CD8-positive, alpha-beta memory T cell (primary cell): ENCODE measurements at places on chromosomes 12 and 14. TPM values are rescaled to one million over a fixed set of nuclear protein-coding genes. Genes with fewer than 3 reads are reported as not detected.

DNA sequence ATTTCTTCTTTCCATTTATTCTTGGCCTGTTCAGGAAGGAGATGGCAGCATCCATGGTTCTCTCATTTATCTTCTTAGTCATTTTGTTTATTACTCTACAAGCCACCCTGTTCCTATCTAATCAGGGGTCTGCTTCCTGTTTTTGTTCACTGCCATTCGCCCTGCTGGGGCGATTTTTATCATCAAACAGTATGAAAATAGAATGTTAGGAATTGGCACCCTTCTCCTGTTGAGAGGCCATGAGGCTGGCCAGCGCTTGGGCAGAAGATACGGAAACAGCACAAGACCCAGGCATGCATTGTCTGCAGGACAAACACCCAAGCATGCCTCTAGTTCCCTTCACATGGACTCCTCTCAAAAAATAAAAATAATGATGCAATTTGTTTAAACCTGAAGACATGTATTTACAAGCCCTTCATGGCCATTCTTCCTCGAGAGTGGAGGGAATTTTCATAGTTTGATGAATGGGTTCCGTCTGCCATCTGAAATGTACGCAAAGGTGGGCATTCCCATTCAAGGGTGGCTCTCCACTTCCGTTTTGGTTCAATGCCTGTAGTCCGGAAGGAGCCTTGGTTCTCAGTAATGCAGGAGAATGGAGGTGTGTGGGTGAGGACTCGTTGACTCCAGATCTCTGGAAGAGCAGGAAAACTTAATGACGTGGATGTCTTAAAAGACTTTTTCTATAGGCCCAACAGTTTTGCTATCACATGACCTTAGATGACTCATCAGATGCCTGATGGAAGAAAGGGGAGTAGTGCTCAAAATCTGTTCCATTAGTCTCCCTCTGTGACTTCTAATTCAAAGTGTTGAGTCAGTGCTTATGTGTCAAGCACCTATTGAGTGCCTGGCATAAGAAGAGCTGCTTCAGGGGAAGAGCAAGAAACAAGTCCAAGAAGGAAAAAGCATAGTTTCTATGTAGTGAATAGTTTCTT lies 252.4 kb upstream of the TBX3 start:
- no peak overlapping the region for H3K4me3 ChIP-seq
- no peak for DNase-seq
- no peaks in the 10 kb centered on the region for H3K27me3 ChIP-seq
- no peaks in the 10 kb centered on the region for H3K4me1 ChIP-seq

- no peaks in the 10 kb centered on the region for H3K36me3 ChIP-seq
- H3K27me3 ChIP-seq = no peaks in the 10 kb centered on the region
- DNase-seq = peak; percentile 15
Measured at GRCh38 chr14:35332517-35333263, 40.5 kb downstream of the PSMA6 start.

GRCh38 chr12:3470296-3470695 lies 20.7 kb upstream of the PRMT8 start:
- no peaks in the 10 kb centered on the region for H3K4me1 ChIP-seq
- no peak overlapping the region for H3K4me3 ChIP-seq
- H3K36me3 ChIP-seq = no peaks in the 10 kb centered on the region
- no peak for DNase-seq
- no peaks in the 10 kb centered on the region for H3K27me3 ChIP-seq

GRCh38 chr12:27999521-27999920 lies 27.0 kb upstream of the PTHLH start:
- H3K27me3 ChIP-seq = no peaks in the 10 kb centered on the region
- no peak overlapping the region for H3K27ac ChIP-seq
- no peak for DNase-seq
- H3K4me1 ChIP-seq = no peaks in the 10 kb centered on the region

DNA sequence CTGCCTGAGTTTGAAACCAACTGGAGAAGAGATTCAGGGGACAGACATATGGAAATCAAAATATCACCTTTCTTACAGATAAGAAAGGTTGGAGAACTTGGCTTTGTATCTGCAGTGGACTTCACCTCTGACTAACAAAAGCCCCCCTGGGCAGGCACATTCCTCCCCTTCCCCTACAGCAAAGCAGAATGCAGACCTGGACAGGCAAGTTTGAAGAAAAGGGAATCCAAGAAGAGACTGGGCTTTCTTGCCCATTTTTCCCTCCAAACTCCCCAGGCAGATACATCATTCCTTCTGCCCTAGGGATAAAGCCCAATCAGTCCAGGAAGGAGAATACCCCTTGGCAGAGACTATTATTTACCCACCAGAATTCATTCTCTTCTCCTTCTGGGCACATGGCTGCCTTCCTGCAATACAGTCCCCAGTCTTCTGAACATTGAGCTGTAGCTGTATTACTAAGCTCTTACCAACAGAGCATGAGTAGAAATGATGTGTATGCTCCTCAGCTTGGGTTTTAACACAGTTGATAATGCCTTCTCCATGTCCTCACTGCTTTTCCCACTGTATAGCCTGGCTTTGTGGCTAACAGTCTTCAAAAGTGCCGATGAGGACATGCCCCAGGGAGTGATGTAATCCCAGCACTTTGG lies 17.4 kb upstream of the NAP1L1 start:
- no peak overlapping the region for H3K4me3 ChIP-seq
- no peaks in the 10 kb centered on the region for H3K36me3 ChIP-seq
- no peaks in the 10 kb centered on the region for H3K4me1 ChIP-seq
- no peaks in the 10 kb centered on the region for H3K27me3 ChIP-seq
- DNase-seq = no peak

DNA sequence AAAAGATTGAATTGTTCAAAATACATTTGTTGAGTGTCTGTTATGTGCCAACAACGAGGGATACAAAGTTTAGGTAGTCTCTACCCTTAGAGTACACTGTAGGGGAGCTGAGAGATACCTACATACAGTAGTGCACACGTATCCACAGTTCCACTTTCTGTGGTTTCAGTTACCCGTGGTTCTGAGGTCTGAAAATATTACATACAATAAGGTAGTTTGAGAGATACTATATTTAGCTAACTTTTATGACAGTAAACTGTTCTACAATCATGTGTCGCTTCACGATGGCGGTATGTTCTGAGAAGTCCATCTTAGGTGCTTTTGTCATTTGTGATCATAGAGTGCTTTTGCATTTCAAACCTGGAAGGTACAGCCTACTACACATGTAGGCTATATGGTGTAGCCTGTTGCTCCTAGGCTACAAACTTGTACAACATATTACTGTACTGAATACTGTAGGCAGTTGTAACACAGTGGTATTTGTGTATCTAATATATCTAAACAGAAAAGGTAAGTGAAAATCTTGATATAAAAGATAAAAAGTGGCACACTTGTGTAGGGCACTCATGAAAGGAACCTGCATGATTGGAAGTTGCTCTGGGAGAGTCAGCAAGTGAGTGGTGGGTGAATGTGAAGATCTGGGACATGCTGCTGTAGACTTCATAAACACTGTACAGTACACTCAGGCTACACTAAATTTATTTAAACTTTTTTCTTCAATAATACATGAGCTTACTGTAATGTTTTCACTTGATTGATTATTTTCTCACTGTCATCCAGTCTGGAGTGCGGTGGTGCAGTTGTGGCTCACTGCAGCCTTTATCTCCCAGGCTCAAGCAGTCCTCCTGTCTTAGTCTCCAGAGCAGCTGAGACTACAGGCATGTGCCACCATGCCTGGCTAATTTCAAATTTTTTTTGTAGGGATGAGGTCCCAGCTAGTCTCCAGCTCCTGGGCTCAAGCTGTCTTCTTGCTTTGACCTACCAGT lies 4.0 kb downstream of the CPSF6 start:
- no peaks in the 10 kb centered on the region for H3K27me3 ChIP-seq
- H3K4me3 ChIP-seq = peak overlapping the region; percentile 9
- peaks cover 70% of the 10 kb centered on the region for H3K4me1 ChIP-seq
- DNase-seq = no peak

- no peak overlapping the region for H3K27ac ChIP-seq
- H3K27me3 ChIP-seq = no peaks in the 10 kb centered on the region
- DNase-seq = no peak
- H3K4me3 ChIP-seq = no peak overlapping the region
Measured at GRCh38 chr12:122867691-122868461, 28.0 kb downstream of the VPS37B start.

DNA sequence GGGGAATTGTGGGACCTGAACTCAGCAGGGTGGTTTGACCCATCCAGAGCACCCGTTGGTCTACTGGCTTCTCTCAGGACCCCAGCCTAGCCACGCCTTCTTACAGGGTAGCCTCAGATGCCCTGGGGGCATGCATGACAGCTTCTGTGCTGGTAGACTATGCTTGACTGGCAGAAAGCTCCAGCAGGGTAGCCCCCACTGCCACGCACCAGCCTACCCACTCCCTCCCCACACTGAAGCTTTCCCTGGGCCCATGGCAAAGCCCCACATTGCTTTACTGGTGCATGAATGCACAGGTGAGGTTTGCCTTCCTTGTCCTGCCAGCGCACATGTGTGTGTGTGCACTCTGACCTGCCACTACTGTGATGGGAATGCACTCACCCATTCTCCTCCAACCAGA lies 772.2 kb downstream of the LRFN5 start:
- H3K4me1 ChIP-seq = no peaks in the 10 kb centered on the region
- no peaks in the 10 kb centered on the region for H3K36me3 ChIP-seq
- H3K27ac ChIP-seq = no peak overlapping the region
- H3K4me3 ChIP-seq = no peak overlapping the region
- DNase-seq = no peak

DNA sequence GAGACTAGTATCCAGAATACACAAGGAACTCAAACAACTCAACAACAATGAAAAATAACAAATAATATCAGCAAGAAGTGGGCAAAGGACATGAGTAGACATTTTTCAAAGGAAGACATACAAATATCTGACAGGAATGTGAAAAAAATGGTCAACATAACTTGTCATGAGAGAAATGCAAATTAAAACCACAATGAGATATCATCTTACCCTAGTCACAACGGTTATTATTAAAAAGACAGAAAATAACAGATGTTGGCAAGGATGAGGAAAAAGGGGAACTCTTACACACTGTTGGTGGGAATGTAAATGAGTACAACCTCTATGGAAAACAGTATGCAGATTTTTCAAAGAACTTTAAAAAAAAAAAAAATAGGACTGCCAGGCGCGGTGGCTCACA lies 20.4 kb downstream of the VWF start:
- H3K27ac ChIP-seq = no peak overlapping the region
- H3K36me3 ChIP-seq = no peaks in the 10 kb centered on the region
- no peak overlapping the region for H3K4me3 ChIP-seq
- H3K4me1 ChIP-seq = no peaks in the 10 kb centered on the region
- H3K27me3 ChIP-seq = no peaks in the 10 kb centered on the region

- peak overlapping the region; percentile 76 for H3K27ac ChIP-seq
- H3K27me3 ChIP-seq = no peaks in the 10 kb centered on the region
- no peak for DNase-seq
- peak overlapping the region; percentile 78 for H3K4me3 ChIP-seq
- H3K4me1 ChIP-seq = peaks cover 55% of the 10 kb centered on the region
Measured at GRCh38 chr14:22887260-22887989, 4.4 kb downstream of the REM2 start.

DNA sequence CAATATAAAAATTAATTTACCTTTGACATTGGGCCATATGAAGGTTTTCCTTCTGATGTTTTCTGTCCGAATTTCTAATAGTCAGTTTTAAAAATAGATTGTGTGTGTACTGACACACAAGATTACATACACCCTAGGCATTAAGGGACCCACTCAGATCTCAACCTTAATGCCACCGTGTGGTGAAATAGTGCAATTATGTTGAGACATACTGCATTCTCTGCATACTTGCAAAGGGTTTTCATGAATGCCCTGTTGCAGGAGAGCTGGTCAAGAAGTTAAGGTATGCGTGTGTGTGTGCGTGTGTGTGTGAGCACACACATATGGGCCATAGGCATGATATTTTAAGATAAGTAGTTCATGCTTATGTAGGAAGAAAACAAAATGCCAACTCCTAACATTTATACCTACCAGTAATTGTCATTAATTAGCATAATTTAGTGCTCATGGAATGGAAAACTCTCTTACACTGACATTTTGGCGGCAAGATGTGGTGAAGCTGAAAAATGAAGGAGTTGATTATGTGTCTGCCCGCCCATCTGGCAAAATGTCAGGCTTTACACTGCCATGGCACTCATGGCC lies 58.8 kb downstream of the PIK3C2G start:
- no peaks in the 10 kb centered on the region for H3K4me1 ChIP-seq
- no peaks in the 10 kb centered on the region for H3K27me3 ChIP-seq
- H3K36me3 ChIP-seq = no peaks in the 10 kb centered on the region
- H3K4me3 ChIP-seq = no peak overlapping the region
- H3K27ac ChIP-seq = no peak overlapping the region

- H3K4me3 ChIP-seq = no peak overlapping the region
- H3K27me3 ChIP-seq = no peaks in the 10 kb centered on the region
- no peaks in the 10 kb centered on the region for H3K36me3 ChIP-seq
- DNase-seq = no peak
Measured at GRCh38 chr14:59354666-59355065, 110.5 kb downstream of the GPR135 start.

GRCh38 chr14:45253754-45254310 lies 830 bp upstream of the MIS18BP1 start:
- no peak for DNase-seq
- peak overlapping the region; percentile 61 for H3K4me3 ChIP-seq
- H3K27me3 ChIP-seq = no peaks in the 10 kb centered on the region

Gene REC8
- 24.5 TPM for total RNA-seq

Gene BBOF1
- 1.9 TPM for total RNA-seq

Gene A2ML1
- not detected for total RNA-seq

Gene CEP170B
- total RNA-seq = 6.7 TPM

Gene LMNTD1
- not detected for total RNA-seq

Gene CCDC196
- not detected for total RNA-seq

Gene HDAC7
- total RNA-seq = 207 TPM
